ENCODE measurements at places on chromosomes 12 and 14.

DNA sequence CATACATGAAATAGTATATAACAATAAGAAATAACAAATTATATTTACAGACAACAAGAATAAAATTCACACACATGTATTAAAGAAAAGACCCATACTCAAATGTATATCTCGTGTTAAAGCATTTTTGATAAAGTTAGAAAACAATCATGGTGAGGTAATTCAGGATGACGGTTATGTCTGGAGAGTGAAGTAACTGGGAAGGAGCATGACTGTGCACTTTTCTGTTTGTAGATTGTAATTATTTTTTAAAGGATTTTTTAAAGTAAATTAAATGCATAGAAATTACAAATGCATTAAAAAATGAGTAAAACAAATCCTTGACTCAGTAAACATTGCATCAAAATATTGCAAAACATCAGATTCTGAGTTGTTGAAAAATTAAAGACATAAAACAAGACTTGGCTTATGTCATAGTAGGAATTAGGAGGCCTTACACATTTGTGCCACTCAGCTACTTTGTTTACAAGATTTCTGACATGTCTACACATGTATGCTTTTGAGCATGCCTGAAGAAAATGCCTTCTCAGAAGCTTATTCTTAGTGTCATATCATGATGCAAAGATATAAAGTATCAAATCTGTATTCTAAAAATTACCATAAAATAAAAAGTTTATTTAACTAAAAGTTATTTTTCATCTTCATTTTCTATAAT lies 1325.1 kb downstream of the SLC16A7 start:
- no peak for DNase-seq

- DNase-seq: no peak
Measured at GRCh38 chr14:31047503-31047902, 21.3 kb upstream of the STRN3 start.

DNA sequence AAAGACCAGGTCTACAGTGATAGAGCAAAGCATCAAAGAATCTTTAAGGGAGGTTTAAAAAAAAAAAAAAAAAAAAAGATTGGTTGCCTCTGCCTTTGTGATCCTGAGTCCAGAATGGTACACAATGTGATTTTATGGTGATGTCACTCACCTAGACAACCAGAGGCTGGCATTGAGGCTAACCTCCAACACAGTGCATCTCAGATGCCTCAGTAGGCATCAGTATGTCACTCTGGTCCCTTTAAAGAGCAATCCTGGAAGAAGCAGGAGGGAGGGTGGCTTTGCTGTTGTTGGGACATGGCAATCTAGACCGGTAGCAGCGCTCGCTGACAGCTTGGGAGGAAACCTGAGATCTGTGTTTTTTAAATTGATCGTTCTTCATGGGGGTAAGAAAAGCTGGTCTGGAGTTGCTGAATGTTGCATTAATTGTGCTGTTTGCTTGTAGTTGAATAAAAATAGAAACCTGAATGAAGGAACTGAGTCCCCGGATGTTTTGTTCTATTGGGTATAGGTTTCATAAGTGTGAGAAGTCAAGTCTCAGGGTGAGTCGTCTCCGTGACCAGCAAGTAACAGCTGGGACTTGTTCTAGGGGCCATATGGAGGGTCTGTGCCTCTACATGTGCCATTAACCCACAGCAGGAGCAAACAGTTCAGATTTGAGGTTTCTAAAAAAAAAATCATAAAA lies 9.3 kb downstream of the PEBP1 start:
- DNase-seq: no peak

- DNase-seq: no peak
Measured at GRCh38 chr14:34365309-34365915, 96.6 kb downstream of the SPTSSA start.

DNA sequence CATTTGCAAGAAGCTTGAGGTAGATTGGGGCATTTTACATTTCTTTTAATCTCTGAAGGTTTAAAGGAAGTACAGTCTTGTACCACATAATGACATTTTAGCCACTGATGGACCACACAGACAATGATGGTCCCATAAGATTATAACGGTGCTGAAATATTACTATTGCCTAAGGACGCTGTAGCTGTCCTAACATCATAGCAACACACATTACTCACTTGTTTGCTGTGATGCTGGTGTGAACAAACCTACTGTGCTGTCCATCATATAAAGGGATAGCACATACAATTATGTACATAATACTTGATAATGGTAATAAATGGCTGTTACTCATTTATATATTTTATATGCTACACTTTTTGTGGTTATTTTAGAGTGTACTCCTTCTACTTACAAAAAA lies 127.1 kb upstream of the CPNE8 start:
- DNase-seq: no peak

- no peak for DNase-seq
Measured at GRCh38 chr14:69261761-69262331, 1.9 kb downstream of the GALNT16 start.

DNA sequence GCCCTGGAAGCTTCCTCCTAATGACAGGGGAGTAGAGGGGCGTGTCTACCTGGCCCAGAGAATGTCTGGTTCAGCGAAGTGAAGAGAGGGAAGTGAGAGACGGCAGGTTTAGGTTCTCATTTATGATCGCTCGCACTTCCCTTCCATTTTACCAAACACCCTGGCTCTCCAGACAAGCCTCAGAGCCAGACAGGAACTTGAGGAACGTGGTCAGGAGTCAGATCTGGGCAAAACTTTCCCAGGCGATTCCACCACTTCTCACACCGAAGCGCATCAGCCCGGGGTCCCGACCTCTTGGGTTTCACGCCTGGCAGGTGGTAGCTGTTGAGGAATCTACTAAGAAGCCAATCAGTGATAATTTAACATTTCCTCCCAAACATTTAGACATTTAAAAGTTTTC lies 21.3 kb downstream of the ACTN1 start:
- no peak for DNase-seq

- no peak for DNase-seq
Measured at GRCh38 chr12:38984388-38984787, 79.0 kb upstream of the CPNE8 start.

DNA sequence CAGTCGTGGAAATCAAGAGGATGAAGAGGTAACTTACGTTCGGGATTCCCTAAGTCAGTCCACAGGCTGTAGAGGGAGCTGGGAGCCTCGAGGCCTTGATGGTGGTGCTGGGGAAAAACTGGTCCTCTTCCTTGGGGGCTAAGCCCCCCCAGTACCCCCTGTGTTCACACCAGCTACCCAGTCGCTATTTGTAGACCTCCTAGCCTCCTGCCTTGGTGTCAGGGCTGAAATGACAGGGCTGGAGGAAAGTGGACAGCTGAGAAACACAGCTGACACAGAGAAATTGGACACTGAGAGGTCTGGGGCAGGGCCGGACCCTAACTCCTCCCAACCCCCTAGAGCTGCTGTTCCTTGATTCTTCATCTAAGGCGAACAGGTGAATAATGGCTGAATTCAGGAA lies at the start of gene STAC3:
Gene STAC3, minus strand, starts transcription at position 232 of the 400 bp plus-strand sequence. CDS start 1,551 bp downstream, outside the sequence.
- no peak for DNase-seq
